ENCODE measurements at places on chromosomes 7 and 10.

GRCh38 chr10:71348850-71349249 is 29.8 kb downstream of the SLC29A3 start:
- no peak for DNase-seq

DNA sequence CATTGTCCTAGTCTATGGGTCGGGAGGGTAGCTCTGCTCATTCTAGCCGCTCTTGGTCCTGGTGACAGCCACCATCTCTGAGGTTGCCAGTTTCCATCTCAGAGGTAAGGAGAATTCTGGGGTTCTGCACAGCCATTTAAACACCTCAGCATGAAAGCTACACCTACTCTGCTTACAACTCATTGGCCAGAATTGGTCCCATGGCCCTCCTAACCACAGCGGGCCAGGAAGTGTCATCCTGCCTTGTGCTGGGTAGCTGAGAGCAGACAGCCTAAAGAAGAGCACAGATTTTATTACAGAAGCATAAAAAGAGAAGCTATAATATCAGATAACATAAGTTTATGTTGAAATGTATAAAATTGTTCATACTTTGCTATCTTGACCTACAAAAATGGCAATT is 152.7 kb downstream of the HECW1 start:
- no peak for DNase-seq

DNA sequence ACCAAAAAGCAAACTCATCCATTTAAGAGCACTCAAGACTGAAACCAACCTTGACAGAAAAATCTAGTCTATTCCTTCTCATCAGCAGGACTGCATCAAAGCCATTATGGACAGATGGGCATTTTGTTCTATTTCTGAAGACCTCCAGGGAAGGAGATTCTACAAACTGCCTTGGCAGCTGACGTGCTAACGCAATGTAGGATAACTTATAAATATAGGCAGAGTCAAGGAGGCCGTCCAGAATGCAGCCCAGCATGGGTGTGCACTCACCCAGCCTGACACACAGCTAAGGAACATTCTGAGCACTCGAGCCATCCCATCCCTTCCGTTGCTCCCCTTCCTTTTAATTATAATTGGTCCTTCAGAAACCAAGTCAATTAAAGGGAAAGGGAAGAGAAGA is 25.3 kb upstream of the NEBL start:
- no peak for DNase-seq

GRCh38 chr7:98840722-98841121 is 29.1 kb downstream of the TMEM130 start:
- DNase-seq, result no peak

DNA sequence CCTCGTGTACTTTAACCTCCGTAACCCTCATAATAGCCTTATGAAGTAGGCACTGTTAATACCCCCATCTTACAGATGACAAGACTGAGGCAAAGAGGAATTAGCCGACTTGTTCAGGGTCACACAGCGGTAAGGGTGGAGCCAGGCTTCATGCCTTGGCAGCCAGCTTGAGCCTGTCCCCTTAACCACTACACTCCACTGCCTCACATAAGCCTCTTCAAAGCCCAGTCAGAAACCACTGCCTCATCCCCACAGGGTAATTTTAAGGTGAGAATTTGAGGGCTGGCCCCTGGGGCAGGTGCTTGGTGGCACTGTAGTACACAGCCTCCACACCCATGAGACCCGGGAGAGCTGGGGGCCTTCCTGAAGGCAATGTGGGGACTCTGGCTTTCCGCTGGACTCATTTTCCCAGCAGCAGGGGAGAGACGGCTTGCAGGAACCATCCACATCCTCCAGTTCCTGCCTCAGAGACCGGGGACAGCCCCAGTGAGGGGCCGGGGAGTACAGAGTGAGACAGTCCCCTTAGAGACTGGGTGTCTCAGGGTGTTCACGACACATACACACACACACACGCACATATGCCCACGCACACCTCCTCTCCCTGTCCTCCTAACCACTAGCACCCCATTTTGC is 7.6 kb upstream of the C10orf105 start:
- DNase-seq, result no peak

- peak; percentile 3 for DNase-seq
Observed at GRCh38 chr10:85967594-85967993, 399.0 kb downstream of the GRID1 start.

- DNase-seq, result peak; percentile 67
Observed at GRCh38 chr7:121945066-121945465, 72.1 kb downstream of the PTPRZ1 start.

- no peak for DNase-seq
Observed at GRCh38 chr10:113612154-113612553, 51.7 kb downstream of the NRAP start.

DNA sequence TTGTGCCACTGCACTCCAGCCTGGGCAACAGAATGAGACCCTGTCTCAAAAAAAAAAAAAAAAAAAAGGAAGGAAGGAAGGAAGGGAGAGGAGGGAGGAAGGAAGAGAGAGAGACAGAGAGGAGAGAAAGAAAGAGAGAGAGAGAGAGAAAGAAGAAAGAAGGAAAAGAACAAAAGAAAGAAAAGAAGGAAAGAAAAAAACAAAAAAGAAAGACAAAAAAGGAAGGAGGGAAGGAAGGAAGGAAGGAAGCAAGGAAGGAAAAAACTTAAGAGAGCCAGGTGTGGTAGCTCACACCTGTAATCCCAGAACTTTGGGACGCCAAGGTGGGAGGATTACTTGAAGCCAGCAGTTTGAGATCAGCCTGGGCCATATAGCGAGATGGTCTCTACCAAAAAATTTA is 731 bp upstream of the SPACDR start:
- no peak for DNase-seq

GRCh38 chr7:25894002-25894901 is 257.7 kb upstream of the NFE2L3 start:
- DNase-seq, result peak; percentile 27

DNA sequence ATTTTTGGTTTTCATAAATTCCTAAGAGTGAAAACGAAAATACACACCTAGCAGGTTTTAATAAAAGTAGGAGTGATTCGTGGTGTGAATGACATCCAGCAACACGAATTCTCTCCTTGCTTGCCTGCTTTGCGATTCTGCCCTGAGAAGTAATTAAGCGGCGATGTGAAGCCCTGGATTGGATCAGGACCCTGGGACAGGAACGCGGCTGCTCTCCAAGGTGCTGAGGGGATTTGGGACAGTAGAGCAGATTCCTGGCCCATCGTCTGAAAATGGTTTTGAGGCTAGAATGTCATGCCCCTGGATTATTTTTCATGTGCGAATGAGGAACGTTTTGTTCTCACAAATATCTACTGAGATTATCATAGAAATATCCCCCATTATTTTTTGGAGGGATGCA is 7.8 kb downstream of the NPS start:
- DNase-seq, result peak; percentile 10

GRCh38 chr10:11533328-11533781 is 78.1 kb downstream of the USP6NL start:
- peak; percentile 30 for DNase-seq

DNA sequence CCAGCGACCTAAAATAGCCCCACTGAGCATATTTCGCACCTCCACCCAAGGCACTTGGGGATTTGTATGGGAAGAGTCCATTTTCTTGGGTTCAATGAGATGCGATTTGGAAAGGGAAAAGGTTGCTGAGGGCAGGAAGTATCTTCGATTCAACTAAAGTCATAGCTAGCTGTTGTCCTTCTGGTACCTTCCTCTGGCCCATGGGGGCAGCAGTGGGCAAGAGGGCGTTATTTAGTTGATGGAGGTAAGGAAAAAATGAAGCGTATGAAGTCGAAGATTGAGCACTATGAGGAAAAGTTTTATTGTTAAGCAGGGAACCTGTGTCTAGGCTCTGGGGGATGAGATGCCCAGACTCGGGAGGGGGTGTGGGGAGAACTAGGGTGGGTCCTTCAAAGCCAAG is 135.4 kb downstream of the EVX1 start:
- DNase-seq, result no peak

DNA sequence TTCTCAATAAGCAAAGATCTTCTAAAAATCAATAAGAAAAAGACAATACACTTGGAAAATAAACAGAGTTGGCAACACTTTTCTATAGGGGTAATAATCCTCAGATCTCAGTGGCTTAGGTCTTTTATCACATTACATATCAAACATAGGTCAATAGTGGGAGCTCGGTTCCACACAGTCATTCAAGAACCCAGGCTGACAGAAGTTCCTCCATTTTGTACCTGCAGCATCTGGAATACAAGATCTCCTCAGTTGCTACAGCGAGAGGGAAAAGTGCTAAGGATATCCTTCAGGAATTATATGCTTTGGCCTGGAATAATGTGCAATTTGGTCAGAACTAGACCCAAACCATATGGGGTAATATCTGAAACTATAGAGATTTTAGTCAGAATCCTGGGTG is 55.4 kb upstream of the MSRB2 start:
- DNase-seq, result no peak

DNA sequence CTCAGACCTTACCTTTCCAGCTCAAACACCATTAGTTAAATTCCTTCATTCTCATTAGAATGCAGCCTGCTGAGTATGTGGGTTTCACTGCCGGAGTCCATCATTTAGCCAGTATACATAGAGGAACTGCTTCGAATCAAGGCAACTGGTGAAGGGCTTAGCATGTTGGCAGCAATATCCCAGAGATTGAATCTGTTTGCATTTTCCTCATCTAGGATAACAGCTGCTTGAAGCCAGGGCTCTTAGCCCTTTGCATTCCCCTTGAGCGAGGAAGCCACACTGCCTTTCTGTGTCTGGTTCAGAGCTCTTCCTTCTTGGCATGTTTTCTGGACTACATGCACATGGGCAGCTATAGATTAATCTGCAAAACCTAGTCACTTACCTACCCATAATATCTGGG is 14.7 kb downstream of the NODAL start:
- DNase-seq, result no peak

- no peak for DNase-seq
Observed at GRCh38 chr10:8967061-8967460, 912.6 kb downstream of the GATA3 start.

- no peak for DNase-seq
Observed at GRCh38 chr7:112089551-112089950, 116.6 kb downstream of the DOCK4 start.

- no peak for DNase-seq
Observed at GRCh38 chr10:124205432-124205831, 112.0 kb upstream of the CHST15 start.

- peak; percentile 52 for DNase-seq
Observed at GRCh38 chr7:41584746-41585145, 118.1 kb downstream of the INHBA start.

- no peak for DNase-seq
Observed at GRCh38 chr10:126177417-126178030, 210.8 kb downstream of the ADAM12 start.

- no peak for DNase-seq
Observed at GRCh38 chr7:28739128-28739527, 219.0 kb downstream of the TRIL start.
